ENCODE measurements at places on chromosomes 4 and X.

DNA sequence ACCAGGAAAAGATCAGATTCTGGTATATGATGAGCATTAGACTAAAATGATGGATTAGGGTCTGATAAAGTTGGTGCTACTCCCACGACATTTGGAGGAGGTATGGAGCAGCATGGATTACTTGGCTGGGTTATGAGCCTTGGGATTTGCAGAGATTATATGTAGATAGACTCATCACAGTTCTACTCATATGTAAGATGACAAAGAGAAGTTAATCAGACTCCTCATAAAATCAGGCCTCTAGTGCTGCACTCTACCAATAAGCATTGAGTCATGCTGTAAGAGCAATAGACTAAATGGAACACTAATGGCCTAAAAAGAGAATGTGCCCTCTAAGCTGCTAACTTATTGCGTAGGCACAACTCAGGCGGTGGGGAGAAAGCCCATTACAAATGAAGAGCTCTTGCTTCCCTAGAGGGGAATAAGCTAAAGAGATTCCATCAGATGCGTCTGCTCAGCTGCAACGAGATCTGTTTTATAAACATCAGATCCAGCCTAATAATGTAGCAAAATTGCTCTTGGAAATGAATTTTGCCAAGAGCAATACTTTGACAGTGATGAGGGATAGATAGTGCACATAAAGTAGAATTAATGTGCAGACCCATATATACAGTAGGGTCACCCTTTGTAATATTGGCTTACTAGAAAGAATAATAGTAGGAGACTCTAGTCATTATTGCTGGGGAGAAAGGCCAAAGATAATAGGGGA lies 17.5 kb downstream of the LIAS start:
- DNase-seq: no peak

DNA sequence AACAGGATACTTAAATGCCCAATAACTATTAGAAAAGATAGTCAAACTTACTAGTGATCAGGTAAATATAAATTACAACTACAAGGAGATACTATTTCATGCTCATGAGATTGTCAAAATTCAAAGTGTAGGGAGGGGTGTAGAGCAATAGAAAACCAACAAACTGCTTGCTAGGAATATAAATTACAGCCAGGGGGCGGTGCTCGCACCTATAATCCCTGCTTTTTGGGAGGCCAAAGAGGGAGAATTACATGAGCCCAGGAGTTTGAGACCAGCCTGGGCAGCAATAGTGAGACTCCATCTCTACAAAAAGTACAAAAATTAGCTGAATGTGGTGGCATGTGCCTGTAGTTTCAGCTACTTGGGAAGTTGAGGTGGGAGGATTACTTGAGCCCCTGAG lies 556.5 kb upstream of the NR3C2 start:
- DNase-seq: no peak

- no peak for DNase-seq
Observed at GRCh38 chrX:80751456-80751855, 58.2 kb downstream of the BRWD3 start.

DNA sequence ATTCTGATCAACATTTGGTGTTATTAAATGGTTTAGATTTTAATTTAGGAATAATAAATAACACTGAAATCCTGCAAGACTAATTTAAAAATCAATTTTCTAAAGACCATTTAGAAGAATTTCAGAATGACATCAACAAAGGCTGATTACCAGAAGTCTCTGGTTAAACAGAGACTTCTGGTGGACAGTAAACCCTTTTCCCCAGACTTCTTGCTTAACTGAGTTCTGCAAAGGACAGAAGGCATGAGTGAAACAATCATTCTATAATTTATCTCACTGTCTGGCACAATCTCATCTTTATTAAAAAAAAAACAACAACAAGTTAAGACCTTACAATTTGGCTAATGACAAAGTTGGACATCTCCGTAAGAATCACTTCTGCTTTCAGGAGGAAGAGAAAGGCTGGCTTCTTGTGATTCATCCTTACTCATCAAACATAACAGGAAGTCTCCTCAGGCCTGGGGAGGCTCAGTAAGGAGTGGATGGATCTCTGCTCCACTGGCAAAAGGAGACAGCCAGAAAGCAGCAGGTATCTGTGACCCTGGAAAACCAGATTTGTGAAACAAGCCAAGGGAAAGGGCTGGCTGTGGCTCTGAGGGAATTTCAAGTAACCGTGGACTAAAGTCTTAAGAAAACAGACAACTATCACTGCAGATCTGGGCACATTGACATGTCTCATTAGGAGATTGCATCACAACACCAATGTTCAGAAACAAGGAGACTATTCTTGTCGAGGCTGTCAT lies 908 bp upstream of the TLR6 start:
- peak; percentile 45 for DNase-seq

- no peak for DNase-seq
Observed at GRCh38 chr4:29151584-29151983, 1568.6 kb upstream of the PCDH7 start.

Data from transverse colon (tissue), 4 donors.